ENCODE measurements at places on chromosomes 3 and 15.

DNA sequence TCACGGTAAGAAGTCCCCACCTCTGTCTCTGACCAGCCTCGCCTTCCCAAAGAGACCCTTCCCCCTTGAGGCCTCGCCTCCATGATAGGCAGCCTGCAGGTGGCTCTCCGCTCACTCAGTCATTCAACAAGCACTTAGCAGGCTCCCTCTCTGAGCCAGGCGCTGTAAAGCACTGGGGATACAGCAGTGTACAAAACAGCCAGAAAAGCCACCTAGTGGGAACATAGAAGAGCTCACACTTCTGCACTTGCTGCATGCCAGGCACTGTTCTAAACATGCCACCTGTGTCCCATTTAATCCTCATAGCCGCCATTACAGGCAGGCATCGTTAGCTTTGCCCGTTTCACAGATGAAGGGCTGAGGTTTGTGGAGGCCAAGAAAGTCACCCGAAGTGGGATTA lies 56.0 kb downstream of the SEMA3G start:
- DNase-seq, result no peak

DNA sequence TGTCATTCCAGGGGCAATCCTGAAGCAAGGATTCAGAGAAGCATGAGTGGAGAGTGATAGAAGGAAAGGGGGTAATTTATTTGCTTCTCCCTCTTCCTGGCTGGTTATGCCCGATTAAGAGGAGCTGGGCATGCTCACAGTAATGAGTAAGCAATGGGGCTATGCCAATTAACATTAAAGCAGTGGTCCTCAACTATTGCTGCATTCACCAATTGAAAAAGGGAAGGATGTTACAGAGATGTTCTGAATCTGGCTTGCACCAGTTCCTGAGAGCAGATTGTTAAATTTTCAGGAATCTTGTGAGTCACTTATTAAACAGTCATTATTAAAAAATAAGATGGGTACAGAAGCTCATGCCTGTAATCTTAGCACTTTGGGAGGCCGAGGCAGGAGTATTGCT lies 85.9 kb upstream of the ZBTB20 start:
- DNase-seq, result no peak

- DNase-seq, result no peak
These were observed 266.4 kb upstream of the CDIN1 start for GRCh38 chr15:36313021-36313420.

DNA sequence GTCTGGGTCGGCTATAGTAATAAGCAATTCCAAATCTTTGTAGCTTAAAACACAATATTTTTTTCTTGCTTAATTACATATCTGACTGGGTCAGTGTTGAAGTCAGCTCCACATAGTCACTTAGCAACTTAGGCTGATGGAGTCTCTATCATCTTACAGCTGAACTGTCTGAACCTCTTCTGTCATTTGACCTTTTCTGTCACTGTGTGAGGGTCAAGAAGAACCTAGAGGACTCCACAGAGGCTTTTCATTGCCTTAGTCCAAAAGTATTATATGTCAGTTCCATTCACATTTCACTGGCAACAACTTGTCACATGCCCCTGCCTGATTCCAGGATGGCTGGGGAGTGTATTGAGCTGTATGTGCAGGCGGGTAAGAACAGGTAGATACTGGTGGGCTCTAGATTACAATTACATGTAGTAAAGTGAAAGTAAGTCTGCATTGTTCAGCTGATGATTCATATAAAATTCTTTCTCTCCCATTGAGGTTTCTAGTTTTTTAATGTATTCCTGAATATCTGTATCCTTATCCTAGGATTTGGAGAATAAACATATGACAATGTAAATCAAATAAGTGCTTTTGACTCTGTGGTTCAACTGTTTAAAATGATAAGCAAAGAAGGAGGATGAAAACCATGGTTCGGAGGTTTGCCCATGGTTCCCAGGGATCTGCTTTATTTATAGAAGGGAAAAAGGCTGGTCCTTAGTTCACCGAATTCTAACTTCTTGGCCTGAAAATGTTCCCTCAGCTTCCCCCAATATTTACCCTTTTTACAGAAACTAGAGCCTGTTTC lies 5.8 kb upstream of the ARPP21 start:
- DNase-seq, result no peak

DNA sequence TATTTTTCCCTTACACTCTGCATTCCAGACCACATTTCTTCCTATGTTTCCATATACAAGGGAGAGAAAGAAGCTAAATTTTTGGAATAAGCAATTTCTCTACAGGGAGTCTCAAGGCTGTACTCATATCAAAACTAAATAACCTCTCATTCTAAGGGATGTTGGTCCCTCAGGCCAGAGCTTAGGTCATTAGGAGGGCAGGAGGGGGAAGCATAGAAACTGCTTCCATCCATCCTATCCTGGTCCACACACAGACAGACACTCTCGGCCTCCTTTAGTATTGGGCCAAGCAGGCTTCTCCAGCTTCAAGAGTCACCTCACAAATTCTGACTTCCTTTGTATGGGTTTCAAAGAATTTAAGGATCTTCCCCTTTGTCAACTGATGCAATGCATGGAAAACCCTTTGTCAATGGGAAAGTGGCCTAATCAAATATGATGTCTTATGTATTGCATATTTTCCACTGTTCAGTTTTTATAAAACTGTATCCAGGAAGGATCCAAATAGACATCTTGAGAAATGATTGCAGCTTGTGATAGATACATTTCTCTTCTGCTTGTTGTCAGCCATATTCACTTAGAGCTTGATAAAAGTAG lies 140.7 kb upstream of the RARB start:
- no peak for DNase-seq

DNA sequence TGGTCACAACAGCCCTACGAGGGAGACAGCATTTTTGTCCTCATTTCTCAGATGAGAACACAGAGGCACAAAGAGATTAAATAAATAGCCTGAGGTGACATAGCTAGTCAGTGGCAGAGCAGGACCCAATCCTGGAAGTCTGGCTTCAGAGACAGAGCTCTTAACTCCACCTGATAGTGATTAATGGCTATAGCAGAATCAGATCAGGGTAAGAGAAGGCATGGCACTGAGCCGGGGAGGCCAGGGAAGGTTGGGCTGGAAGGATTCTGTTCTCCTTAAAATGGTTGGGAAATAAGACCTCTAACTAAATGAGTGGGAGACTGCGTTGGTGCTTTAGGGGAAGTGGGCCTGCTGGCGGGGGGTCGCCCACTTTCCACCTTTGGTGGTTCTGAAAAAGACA lies 104.5 kb downstream of the VGLL4 start:
- no peak for DNase-seq

DNA sequence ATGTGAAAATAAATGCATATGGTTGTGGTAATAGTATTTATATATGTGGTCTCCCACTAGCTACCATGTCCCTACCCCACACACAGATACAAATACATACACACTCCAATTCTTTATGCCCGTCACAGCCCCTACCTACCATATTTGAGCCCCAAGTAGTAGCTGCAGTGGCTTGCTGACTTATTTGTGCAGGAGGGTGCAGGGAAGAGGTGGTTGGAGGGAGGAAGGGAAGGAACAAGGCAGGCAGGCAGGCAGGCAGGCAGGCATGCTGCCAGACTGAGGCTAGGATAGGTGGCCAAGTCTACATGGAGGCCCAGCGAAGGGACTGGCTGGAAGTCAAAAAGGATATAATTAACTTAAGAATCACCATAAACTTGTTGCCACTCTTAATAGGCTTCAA lies 82.9 kb downstream of the SCN11A start:
- DNase-seq, result no peak

DNA sequence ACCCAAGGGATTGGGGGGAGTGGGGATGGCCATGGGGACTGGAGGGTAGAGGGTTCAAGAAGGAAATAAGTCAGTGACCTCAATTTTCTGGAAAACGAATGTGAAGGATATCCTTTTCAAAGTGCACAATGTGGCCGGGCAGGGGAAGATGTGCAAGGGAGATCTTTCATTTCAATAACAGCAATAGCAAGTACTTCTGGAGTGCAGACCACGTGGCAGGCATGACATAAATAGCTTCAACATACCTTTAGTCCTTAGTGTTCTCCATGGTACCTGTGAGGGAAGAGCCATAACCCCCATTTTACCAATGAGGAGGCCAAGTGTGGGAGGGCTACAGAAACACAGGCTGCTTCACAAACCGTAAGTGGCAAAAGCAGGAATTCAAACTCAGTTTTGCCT lies 138.7 kb downstream of the FOXP1 start:
- no peak for DNase-seq

DNA sequence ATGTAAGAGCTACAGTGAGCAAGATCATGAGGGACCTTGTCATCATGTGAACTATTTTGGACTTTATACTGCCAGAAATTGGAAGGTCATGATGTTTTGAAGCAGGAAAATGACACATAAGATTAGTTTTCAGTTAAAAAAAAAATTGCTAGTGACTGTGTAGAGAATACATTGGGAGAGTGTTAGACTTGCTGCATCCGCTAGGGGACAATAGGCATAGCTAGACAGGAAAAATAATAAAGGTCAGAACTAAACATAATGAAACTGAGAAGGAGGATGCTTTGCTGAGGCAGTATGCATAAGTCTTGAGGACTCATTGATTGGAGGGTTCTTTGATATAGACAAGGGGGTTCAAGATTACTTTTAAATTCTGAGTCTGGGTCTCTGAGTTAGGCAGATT lies 275.8 kb upstream of the KCNH8 start:
- no peak for DNase-seq

GRCh38 chr3:178439504-178439903 lies 96.7 kb upstream of the KCNMB2 start:
- DNase-seq, result no peak

DNA sequence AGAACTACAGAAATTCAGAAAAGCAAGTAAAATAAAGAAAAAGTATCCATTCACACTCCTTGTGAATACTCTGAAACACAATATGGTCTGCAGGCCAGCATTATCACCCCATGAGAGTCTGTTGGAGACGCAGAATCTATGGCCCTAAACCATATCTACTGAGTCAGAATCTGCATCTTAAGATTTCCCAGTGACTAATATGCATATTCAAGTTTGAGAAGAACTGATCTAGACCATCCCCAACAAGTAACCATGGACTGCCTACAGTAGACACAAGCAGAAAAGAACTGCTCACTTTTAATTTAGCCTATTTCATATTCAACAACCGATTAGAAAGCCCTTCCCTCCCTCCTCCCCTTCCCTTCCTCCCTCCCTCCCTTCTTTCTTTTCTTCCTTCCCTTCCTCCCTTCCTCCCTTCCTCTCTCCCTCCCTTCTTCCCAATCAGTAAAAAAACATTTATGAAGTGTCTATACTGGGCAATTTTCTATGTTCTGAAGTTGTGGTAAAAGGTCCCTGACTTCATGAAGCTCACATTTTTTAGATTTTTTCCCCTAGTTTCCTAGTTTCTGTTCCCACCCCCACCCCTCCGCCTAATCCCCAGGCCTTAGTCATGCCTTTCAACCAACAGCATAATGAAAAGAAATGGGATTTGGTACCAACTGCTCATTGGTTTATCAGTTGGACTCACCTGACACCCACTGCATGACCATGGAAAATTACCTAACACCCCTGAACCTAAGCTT lies 125.2 kb downstream of the CNTN3 start:
- DNase-seq, result no peak

- DNase-seq, result no peak
These were observed 65.9 kb upstream of the KLHL25 start for GRCh38 chr15:85860394-85861161.

DNA sequence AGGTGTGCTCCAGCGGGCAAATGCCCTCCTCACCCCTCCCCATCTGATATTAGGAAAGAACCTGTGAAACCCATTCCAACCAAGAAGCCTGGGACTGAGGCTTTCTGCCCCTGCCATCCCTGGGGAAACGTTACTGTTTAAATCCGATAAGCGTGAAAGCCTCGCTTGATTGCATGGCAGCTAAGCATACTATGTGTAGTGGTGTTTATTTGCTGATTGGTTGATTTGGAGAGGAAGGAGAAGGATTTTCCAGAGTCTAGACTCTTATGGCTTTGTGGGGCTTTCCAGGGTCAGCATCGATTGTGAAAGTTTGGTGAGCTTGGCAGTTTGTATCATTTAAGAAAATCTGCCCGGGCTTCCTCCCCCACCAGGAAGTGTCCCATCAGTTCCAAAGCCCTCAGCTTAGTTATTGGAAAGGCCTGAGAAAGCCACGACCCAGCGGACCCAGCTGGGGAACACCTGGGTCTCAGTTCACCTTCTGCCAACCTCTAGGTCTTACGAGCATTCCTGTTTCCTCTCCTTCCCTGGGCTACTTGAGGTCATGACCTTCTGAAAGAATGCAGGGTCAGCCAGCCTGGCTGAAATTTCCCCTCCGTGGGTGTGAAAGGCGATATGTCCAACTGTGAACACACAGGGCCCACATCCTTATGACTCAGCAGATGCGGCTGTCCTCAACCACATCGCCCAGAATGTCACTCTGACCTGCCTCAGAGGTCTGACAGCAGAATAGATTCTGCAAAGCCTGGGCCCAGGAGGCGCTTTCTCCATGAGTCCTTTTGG lies 62.8 kb upstream of the HERC1 start:
- no peak for DNase-seq

- DNase-seq, result no peak
These were observed 240.9 kb upstream of the UBE2E2 start for GRCh38 chr3:22962244-22962643.

GRCh38 chr3:23785882-23786281 lies 19.9 kb upstream of the UBE2E1 start:
- DNase-seq, result no peak

All from stimulated activated CD8-positive, alpha-beta memory T cell treated with anti-CD3 and anti-CD28 coated beads, Interleukin-15, amount 100 ng/mL, for 1 hour (primary cell).